Activated CD8-positive, alpha-beta memory T cell treated with anti-CD3 and anti-CD28 coated beads for 48 hours (primary cell): ENCODE measurements at places on chromosomes 3 and 15.

GRCh38 chr3:46463868-46464241 lies 850 bp downstream of the LTF start:
- no peak for DNase-seq

- no peak for DNase-seq
Observed at GRCh38 chr3:152199102-152199840, 69.5 kb upstream of the MBNL1 start.

DNA sequence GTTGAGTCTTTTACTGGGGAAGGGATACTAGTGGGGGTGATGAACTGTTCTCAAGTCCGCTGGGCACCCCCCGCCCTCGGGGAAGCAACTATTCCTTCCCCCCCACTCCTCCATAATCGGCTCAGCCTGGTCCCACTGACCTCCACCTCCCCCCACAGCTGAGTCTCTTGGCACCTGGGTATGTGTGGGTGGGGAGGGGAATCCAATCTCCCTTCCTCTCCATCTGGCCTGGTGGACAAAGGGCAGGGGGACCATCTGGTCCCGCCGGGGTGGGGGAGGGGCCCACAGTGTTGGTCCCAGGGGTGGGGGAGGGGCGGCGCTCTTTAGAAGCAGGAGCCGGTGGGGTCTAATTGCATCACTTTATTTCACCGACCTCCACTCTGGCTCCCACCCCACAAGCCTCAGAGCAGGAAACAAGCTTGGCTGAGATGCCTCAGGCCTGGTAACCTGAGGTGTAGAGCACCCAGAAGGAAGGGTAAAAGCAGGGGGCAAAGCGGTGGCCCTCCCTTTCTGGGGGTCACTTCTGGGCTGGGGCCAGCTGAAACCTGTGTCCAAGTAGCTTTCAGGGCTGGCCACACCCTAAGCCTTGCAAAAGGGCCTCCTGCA lies 1.0 kb upstream of the PCBP4 start:
- no peak for DNase-seq

GRCh38 chr3:77726517-77726916 lies 686.6 kb downstream of the ROBO2 start:
- no peak for DNase-seq

GRCh38 chr3:195135917-195136316 lies 135.0 kb downstream of the XXYLT1 start:
- DNase-seq, result no peak

DNA sequence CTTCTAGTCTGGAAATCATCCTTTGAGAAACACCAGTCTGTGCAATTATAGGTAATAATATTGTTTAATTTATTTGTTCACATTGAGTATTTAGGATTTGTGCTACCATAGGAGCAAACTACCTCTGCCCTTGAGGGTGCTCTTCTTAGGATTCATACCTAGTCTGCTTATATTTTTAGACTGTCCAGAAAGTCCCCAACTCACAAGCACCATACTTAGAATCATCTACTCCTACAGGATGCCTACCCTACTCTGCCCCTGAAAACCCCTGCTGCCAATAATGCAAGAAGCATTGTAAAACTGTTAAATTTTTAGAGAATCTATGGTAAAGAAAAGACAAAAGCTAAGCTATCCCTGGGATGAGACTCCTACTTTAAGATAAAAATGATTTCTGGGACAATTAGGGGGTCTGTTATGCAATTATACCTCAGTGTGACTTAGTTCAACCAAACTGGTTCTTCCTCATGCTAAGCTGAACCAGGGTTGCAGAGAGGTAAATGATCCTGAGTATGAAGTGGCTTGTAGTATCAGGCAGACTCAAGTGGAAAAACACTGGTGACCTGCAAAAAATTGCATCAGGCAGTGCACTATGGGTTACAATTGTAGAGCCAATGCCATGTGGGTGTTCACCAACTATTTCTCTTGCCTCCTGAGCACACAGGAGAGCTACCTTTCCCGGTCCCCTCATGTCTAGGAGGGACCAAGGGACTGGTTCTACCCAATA lies 133.3 kb downstream of the TNIK start:
- no peak for DNase-seq
